ENCODE measurements at places on chromosomes 4 and X.

- peak; percentile 69 for DNase-seq
These were observed at the start of gene TRIM61 for GRCh38 chr4:164977243-164978164. Gene TRIM61, minus strand, starts transcription at chr4:164977657. Its CDS starts 7,655 bp downstream, at chr4:164970002.

DNA sequence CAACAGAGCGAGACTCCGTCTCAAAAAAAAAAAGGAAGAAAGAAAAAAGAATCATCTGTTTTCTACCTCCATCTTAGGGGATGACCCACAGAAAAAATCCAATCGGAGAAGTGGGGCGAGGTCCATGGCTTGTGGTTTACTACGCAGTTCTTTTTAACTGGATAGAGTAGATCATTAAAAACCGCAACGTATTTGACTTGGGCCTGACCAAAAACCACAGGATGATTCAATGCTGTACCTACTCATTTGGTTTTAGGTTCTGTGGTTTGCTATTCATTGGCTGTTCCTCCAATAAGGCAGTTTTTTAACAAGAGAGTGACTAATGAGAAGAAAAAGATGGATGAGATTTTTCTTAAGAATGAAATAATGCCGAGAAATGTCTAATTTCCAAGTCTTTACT lies 83.7 kb downstream of the FREM3 start:
- DNase-seq: peak; percentile 37

- no peak for DNase-seq
These were observed 53.0 kb downstream of the HELT start for GRCh38 chr4:185071236-185071811.

DNA sequence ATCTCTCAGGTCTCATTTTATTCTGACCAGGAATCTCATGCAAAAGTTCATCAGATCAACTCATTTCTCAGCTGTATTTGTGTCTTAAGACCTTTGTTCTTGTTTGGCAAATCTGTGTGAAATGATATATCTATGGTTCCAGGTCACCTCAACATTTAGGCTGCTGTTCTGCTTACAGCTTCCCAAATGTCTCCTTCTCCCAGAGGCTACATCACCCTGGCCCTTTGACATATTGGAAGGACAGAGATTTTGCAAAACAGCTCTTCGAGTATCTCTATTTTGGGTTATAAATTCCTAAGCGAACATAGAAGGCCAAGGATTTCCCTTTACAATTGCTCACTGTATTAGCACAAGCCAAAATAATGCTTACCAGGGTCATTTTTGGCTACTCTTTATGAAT lies 57.5 kb upstream of the GIMD1 start:
- no peak for DNase-seq

- DNase-seq: peak; percentile 15
These were observed 337.3 kb upstream of the HS3ST1 start for GRCh38 chr4:11765849-11766453.

Data from activated CD4-positive, alpha-beta memory T cell treated with anti-CD3 and anti-CD28 coated beads for 36 hours (primary cell).